ENCODE measurements at places on chromosomes 4 and X.

DNA sequence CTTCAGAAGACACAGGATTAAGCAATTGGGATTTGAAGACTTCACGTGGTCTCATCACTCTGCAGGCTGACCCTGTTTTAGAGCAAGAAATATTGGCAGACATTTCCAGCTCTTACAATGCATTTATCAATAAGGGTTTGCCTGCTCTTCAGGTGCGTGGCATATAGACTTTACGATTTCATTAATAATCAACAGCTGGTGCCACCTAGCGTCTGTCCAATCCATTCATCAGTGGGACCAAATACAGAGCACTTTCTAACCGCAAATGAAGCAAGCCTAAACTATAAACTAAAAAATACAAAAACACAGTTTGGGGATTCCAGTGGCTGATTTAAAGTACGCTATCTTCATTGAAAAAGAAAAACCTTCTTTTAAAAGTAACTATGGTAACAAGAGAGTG lies 125.4 kb upstream of the DMD start:
- peak; percentile 46 for DNase-seq

DNA sequence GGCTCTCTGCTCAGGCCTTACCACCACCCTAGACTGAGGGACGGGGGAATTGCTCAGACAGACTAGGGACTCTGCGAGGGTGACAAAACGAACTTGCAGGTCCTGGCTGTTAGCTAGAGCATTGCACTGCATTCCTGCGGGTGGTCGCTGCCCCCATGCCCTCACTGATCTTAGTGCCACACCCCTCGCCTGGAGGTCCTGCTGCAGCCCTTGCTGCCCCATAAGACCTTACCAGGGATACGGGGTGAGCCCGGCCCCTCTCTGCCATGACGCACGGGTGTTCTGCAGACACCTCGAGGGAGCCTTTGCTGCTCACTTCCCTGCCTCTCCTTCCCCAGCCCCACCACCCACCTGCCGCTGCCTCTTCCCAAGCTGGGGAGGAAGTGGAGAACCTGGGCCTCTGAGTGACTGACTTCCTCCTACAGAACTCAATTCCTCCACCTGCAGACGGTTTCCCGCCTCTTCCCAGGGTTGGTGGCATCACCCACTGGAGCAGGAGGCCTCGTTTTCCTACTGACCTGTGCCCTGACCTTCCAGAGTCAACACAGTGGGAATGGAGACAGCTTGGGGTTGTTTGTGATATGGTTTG lies 19.8 kb upstream of the TBC1D14 start:
- DNase-seq: no peak

DNA sequence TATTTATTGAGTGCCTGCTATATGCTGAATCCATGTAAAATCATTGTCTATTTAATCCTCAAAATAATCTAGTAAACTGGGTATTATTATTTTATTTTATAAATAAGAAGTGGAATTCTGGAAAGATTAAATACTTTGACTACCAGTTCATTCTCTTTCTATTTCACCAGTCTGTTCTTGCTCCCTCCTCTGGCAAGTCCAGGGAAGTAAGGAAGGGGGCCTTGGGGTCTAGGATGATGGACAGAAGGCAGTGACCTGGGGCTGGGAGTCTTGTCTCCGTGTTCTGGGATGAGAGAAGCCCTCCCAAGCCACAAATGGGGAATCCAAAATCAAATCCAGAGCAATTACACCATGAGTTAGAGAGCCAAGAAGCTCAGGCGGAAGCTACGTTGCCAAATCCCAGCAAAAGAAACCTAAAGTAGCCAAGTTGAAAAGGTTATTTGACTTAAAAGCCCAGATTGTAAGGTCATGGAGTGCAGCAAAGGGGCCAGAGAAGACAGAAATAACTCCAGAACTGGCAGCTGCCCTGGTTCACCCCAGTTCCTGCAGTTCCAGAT lies 28.3 kb upstream of the PARM1 start:
- no peak for DNase-seq

GRCh38 chr4:175891851-175892250 lies 79.8 kb upstream of the GPM6A start:
- DNase-seq: peak; percentile 4

DNA sequence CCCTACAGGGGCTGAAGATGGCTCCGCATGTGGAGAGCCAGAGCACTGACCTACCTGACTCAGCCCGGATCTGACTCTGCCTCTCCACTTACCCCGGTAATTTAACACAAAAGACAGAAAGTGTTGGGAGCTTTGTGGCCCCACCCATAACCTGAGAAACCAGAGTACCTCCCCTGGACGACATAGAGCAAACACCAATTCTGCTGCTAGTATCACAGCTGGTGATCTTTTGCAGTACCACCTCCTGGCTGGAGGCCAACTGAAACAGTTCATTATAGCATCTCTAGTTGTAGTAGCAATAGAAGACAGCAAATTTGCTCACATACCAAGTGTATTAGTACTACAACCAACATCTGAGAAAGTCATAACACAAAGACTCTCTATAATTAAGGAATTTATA lies 443.9 kb downstream of the KLHL4 start:
- DNase-seq: no peak

DNA sequence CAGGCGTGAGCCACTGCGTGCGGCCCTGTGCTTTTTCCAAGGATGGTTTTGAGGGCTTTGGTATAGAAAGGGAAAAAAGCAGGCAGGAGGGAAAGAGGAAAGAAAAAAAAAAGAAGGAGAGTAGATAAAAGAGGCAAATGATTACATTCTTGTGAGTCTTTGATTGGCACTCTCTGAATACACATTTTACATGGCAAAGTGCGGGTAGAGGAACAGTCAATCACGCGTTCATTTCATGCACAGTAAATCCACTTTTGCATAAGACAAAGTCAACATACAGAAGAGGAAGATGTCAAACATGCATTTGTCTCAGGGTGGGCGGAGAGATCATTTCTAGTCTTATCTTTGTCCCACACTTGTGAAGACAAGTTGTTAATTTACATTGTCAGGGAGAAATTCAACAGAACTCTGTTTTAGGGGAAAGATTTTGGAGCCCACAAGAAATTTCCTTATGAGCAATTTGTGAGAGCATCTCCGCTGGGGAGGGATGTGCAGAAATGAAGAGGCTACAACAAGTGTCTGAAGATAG lies 183.2 kb downstream of the DHRSX start:
- no peak for DNase-seq

- DNase-seq: no peak
These were observed 59.2 kb downstream of the FAM47A start for GRCh38 chrX:34072906-34073305.
